ENCODE measurements at places on chromosomes 1 and 21. TPM values are rescaled to one million over a fixed set of nuclear protein-coding genes. Genes with fewer than 3 reads are reported as not detected.
A peak's percentile ranks its signal among the peaks of the same experiment; 100 is the strongest.

The DCST1 gene
- 0.52 TPM for polyA plus RNA-seq

The LRRC38 gene
- not detected for polyA plus RNA-seq

The UBE2U gene
- not detected for polyA plus RNA-seq

The SYCP1 gene
- not detected for polyA plus RNA-seq

DNA sequence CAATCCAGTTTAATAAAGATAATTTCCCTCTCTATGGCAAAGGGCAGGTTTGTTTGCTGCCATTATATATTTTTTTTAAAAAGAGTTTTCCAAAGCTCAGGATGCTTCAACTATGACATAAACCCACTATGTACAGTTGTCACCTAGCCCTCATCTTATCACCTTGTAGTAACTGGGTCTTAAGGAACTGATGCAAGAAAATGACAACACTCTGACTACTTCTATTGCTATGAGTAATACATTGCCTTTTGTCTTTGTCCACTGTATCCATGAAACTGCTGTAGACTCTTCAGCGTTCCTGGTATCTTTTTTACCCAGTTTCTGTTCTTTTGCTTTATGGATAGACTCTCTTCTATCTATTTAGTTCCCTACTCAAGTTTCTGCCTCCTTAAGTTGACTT is 586.5 kb downstream of the NEGR1 start:
- no peak for DNase-seq

GRCh38 chr1:74367175-74367813 is 132.1 kb downstream of the TNNI3K start:
- no peak for DNase-seq

- no peak for DNase-seq
Observed at GRCh38 chr1:115220340-115221270, 117.4 kb downstream of the NGF start.

DNA sequence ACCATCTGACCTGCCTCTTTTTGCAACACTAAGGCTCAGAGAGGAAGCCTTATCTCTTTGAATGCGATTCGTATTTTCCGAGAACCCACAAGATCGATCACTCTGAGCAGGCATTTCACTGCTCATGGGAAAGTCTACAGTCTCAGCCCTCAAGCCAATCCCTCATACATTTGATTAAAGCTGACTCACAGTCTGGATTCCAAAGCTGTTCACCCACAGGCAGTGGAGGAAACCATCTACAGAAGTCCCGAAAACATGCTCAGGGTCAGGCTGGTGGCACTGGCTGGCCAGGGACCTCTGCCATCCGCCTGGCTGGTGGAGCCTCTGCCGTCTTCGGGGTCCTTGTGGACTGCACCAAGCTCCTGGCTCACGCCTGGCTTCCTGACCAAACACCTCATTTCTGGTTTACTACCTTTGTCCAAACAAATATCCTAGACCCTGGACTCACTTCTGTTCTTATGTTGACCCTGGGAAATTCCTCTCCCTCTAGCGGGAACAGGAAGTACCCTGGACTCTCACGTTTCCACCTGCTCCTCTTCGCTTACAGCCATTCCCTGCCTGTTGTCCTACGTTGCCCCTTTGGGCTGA is 650.0 kb downstream of the SMYD3 start:
- DNase-seq: no peak

DNA sequence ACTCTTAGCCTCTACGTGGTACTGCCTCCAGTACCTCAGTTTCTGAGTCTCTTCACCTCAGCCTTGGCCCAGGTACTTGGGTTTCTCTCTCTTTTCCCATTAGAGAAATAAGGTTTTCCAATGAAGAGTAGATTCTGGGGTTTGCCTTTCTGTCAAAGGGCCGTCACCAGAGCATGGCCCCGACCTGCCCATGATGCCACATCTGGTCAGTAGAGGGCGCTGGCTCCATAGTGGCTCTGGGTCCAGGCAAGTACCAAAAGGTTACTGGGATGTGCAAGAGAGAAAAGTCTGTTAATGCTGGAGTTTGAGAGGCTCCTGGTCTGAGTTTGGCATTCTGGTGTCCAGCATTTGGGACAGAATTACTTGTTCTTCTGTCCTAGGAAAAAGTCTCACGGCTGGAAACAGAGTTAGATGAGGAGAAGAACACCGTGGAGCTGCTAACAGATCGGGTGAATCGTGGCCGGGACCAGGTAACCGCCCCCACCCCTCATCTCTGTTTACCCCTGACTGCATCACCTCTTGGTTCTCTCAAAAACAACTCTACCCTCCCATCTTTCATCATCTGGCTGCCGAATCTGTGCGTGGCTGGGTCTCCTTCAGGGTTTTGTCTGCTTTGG is 5.3 kb upstream of the TUFT1 start:
- DNase-seq: peak; percentile 72

GRCh38 chr1:116927049-116927798 is 17.5 kb downstream of the PTGFRN start:
- DNase-seq: no peak
